ENCODE measurements at places on chromosomes 5 and 9.

GRCh38 chr9:89405826-89406225 lies 87.5 kb downstream of the SECISBP2 start:
- DNase-seq = no peak

GRCh38 chr5:103539376-103540330 lies 22.9 kb downstream of the NUDT12 start:
- DNase-seq = no peak

- DNase-seq = no peak
These were observed 6.3 kb downstream of the RCL1 start for GRCh38 chr9:4799033-4799430.

DNA sequence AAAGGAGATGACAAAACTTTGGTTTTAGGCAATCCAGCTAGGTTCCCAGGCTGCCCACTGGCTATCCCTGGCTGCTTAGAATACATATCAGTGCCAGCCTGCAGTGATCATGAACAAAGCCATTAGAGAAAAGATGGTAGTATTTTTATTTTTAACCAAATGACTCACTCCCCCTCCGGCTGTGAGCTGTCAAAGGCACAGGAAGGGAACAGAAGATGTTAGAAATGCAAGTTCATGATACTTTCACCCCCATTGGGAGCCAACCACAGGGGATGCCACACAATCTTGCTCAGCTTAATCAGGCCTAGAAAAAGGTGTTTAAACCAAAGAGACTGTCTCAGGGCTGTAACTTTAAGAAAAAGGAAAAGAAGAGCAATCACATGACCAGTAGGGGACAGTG lies 70.3 kb upstream of the ASTN2 start:
- no peak for DNase-seq

Data from activated CD8-positive, alpha-beta memory T cell treated with anti-CD3 and anti-CD28 coated beads for 24 hours (primary cell).